Stimulated activated CD8-positive, alpha-beta memory T cell treated with anti-CD3 and anti-CD28 coated beads, Interleukin-7, amount 100 ng/mL, for 1 hour (primary cell): ENCODE measurements at places on chromosomes 4 and X.

DNA sequence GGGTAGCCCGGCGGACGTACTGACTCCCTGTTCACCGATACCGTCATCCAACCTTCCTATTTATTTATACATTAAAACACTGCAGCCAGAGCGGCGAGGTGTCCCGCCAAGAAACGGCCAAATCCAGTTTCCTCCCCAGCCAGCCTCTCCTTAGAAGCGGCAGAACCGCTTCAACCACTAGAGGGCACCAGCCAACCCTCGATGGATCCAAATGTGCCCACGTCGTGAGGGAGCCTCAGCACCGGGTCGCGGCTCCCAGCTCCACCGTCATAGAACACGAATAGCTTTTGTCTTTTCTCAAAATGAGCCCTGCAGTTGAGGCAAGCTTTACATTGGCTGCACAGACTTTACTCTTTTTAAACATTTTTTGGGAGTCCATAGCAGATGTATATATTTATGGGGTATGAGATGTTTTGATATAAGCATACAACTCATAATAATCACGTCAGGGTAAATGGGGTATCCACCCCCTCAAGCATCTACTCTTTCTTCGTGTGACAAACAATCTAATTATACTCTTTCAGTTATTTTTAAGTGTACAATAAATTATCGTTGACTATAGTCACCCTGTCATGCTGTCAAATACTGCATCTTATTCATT is 13.0 kb upstream of the HELT start:
- peak; percentile 43 for DNase-seq

DNA sequence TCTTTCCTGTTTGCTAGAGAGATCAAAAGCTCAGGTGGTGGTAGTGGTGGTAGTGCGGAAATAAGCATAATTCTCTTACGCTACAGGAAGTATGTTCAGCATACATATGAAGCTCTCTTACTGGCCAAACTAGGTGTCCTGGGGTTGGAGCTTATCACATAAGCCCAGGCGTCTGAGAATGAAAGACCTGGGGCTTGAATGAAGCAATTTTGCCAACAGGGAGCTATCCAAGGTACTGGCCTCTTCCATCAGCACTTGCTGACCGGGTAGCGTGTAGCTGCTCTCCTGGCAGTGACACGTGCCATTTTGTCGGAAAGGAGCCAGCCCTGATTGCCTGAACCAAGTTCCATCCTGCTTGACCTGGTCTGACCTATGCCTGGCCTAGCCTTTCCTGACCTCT is 65.9 kb upstream of the HPF1 start:
- no peak for DNase-seq

GRCh38 chr4:41110050-41110449 is 104.3 kb downstream of the APBB2 start:
- no peak for DNase-seq

DNA sequence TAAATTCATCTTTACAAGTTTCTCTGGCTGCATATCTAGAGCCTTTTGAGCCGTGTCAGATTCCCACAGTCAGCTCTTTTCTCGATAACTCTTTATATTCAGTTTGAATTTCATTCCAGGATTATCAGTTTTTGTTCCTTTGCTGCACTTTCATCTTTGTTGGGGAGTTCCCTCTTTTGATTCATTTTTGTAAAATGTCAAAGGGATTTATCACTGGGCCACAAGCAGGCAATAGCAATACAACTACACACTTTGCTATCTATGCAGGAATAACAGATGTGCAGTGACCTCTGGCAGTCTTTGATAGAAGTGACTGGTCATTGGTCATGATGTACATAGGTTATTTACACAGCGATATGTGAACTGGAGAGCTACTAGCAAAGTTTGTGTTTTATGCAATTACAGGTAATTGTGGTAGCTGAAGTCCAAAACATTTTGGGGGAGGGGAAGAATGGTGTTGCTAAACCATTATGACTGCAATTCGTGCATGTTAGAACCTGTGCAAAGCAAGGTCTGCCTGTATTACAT is 43.8 kb downstream of the HPGDS start:
- no peak for DNase-seq

DNA sequence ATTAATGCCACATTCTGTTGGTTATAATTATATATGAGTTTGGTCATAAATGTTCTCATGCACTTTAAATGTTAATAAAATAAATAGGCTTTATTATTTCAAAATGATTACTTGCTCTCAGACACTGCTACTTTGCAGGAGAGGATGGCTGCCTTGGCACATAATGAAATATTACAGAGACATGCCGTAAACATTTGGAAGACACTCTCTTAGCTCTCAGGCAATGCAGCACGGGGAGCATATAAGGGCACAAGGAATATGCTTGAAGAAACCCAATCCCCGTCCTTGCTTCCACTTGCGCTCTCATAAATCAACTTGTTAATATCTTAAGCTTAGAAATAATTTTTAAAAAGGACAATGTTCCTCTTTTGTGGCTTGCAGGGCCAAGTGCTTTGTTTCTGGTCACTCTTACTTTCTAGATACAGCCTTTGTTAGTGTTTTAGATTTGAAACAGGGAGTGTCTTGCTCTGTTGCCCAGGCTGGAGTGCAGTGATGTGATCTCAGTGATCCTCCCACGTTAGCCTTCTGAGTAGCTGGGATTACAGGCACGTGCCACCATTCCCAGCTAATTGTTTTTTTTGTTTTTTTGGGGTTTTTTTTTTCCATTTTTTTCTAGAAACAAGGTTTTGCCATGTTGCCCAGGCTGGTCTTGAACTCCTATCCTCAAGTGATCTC is 445.0 kb downstream of the SPRY1 start:
- DNase-seq: no peak

DNA sequence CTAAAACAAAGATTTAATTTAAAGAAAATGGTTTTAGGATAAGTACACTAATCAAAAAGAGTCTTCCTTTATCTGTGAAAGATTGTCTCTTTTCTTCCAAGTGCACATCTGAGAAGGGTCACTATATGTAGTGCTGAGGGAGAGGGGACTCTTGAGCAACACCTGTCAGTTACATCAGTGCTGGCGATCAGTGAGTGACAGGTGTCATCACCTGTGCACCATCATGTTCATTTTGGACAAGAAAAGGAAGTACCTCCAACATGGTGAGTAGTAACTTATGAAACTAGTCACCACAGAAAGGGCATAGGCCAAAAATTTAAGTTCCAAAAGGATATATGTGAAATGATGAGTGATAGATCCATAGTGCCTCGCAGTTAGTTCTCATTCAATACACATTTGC is 55.7 kb downstream of the MCUB start:
- no peak for DNase-seq

DNA sequence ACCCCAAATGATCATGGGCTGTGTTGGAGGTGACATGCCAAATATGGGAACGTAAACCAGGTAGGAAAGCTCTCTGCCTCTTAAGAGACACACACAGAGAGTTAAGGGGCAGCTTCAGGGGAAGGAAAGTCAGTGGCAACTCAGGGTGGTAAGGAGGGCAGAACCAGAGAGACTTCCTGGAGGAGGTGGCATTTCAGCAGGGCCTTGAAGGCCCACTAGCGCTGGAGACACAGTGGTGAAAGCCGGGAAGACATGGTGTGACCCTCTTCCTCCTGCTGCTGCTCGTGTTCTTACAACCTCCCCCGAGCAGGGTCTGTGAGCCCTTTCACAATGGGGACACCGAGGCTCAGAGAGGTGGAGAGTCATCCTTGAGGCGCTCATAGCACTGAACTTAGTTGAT is 68.2 kb downstream of the SORCS2 start:
- DNase-seq: no peak

- peak; percentile 46 for DNase-seq
Observed at GRCh38 chr4:48033825-48034413, 17.3 kb downstream of the NIPAL1 start.

DNA sequence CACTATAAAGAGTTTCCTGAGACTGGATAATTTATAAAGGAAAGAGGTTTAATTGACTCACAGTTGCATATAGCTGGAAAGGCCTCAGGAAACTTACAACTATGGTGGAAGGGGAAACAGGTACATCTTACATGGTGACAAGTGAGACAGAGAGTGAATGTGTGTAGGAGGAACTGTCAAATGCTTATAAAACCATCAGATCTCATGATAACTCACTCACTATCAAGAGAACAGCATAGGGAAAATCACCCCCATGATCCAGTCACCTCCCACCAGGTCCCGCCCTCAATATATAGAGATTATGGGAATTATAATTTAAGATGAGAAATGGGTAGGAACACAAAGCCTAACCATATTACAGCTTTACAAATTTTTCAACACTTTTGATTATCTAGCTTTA is 266.0 kb downstream of the DTHD1 start:
- no peak for DNase-seq

DNA sequence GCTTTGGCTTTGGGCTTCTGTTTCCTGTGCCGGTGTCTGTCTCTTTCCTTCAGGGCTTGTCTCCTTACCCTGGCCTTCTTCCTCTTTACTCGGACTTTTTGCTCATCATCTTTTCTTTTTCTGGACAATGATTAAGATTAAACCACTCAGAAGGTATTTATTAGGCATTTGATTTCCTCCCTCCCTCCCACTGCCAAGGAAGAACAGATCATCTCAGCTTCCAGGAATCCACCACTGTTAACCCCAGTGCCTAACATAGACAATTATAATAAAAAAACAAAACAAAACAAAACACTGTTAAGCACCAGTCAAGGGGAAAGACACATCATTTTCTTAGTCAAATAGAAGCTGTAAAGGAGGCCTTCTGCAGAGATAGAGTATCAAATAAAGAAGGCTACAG is 16.6 kb downstream of the PGRMC1 start:
- DNase-seq: no peak

DNA sequence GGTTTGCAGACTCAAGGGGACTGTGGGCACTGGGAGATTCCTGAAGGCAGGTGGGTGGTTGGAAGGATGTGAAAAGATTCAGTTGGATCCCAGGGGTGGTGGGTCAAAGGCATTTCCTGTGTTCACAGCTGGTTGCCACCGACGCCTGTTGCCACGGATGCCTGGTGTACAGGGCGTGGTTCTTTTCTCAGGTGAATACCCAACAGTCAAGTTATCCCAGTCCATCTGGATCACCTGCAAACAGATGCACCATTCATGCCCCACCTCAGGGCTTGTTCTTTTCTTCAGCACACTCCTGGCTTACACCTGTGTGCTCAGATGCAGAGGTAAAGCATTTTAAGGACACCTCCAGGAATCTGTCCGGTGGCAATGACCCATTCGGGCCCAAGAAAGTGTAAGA is 55.8 kb upstream of the SHOX start:
- DNase-seq: no peak

GRCh38 chr4:38242822-38243387 is 282.7 kb downstream of the PTTG2 start:
- no peak for DNase-seq
